ENCODE measurements at places on chromosomes 1 and 21. TPM values are rescaled to one million over a fixed set of nuclear protein-coding genes. Genes with fewer than 3 reads are reported as not detected.

The MTHFR gene
- 24.6 TPM for total RNA-seq

- no peak for DNase-seq
These were observed 5.2 kb downstream of the PTAFR start for GRCh38 chr1:28171246-28171645.

- no peak for DNase-seq
These were observed 27.5 kb upstream of the PLPPR4 start for GRCh38 chr1:99236756-99237155.

GRCh38 chr1:7491109-7491817 is 279.8 kb upstream of the VAMP3 start:
- no peak for DNase-seq

- no peak for DNase-seq
These were observed 80.8 kb upstream of the RAB4A start for GRCh38 chr1:229190057-229190575.

The CASZ1 gene
- total RNA-seq, result 39.1 TPM

DNA sequence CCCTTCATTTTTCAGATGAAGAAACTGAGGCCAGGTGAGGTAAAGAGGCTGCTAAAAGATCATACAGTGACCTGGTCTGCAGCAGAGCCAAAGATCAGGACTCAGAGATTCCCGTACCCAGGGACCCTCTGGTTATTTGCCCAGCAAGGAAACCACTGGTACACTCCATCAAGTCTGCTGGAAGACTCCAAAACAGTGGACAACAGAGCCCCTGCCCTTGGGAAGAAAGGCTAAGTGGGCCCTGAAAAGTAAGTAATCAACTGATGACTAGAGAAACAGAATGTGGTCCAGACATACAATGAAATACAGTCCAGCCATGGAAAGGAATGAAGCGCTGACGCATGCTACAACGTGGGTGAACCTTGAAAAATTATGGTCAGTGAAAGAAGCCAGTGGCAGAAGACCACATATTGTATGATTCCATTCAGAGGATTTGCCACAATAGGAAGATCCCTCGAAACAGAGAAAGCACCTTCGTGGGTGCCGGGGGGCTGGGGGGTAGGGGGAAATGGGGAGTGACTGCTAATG is 106.4 kb downstream of the ETS2 start:
- DNase-seq, result no peak

DNA sequence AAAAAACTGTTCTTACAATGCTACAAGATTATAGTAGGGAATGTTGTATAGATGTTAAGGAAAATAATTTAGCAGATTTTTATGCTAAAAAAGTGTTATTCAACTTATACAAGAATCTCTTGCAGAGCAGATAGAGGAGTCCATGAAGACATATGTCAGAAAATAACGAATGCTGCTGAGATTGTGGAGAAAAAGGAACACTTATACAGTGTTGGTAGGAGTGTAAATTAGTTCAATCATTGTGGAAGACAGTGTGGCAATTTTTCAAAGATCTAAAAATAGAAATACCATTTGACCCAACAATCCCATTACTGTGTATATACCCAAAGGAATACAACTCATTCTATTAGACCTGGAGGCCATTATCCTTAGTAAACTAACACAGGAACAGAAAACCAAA is 286.2 kb upstream of the OLFM3 start:
- DNase-seq, result no peak

- no peak for DNase-seq
These were observed 263.1 kb downstream of the GRIK3 start for GRCh38 chr1:36771240-36771639.

- DNase-seq, result no peak
These were observed 48.9 kb downstream of the AHDC1 start for GRCh38 chr1:27554759-27555699.

GRCh38 chr1:248823517-248824001 is 2.2 kb downstream of the SH3BP5L start:
- no peak for DNase-seq

- no peak for DNase-seq
These were observed 243.0 kb downstream of the PDE4B start for GRCh38 chr1:66035616-66036245.

The GIPC2 gene
- 3.6 TPM for total RNA-seq

DNA sequence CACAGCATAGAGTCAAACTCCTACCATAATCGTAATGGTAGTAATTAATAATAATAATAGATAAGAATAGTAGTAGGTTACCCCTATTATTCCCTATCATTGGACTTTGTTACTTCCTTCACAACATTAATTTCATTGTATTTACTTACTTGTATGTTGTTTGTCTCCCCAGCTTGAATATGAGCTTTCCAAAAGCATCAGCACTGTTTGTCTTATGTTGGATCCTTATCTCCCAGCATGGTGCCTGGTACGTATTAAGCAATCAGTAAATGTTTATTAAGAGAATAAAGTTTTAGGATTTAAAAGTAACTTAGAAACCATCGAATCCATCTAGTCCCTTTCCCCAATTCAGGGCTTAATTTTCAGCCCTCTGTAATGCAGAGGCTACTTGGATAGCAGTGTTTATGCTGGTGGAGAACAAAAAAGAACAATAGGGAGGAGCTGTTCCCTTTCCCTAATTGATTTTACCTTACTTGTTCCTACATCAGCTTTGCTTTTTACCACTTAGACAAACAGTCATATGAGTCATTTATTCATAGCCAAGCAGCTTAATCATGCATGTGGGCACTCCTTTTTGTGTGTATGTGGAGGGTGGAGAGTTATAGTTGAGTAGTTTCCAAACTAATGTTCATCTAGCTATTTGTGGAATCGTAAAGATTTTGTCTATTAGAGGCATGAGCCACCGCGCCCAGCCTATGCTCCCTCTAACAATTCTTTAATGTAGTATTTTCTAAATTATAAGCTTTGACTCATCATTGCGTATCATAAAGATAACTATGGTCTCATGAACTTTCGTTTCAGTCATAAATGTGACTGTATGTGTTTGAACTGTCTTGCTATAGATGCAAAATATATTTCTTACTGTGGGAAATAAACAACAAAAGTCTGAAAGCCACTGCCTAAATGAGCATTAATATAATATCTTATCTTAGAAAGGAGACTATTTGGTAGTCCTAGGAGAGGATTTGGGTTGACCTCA is 20.9 kb upstream of the DR1 start:
- no peak for DNase-seq

GRCh38 chr21:29018540-29018939 is 609 bp downstream of the RWDD2B start:
- DNase-seq, result no peak

- no peak for DNase-seq
These were observed 39.8 kb downstream of the FAM78B start for GRCh38 chr1:166127003-166127402.

GRCh38 chr21:16777041-16777720 is 735.7 kb upstream of the CXADR start:
- DNase-seq, result no peak

GRCh38 chr1:77631751-77632150 is 50.7 kb downstream of the ZZZ3 start:
- DNase-seq, result no peak

The LRIF1 gene
- total RNA-seq, result 9.8 TPM

DNA sequence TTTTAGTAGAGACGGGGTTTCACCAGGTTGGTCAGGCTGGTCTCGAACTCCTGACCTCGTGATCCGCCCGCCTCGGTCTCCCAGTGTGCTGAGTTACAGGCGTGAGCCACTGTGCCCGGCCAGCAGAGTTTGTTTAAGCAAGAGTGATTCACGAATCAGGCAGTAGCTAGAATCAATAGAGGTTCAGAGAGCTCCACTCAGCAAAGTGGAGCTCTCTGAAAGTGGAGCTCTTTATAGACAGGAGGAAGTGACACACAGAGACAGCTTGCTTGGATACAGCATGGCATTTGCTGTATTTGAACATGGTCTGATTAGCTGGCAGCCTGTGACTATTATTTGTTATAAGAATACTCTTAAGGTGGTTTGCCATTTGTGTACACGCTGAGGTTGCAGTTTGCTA is 27.1 kb upstream of the CD34 start:
- no peak for DNase-seq

DNA sequence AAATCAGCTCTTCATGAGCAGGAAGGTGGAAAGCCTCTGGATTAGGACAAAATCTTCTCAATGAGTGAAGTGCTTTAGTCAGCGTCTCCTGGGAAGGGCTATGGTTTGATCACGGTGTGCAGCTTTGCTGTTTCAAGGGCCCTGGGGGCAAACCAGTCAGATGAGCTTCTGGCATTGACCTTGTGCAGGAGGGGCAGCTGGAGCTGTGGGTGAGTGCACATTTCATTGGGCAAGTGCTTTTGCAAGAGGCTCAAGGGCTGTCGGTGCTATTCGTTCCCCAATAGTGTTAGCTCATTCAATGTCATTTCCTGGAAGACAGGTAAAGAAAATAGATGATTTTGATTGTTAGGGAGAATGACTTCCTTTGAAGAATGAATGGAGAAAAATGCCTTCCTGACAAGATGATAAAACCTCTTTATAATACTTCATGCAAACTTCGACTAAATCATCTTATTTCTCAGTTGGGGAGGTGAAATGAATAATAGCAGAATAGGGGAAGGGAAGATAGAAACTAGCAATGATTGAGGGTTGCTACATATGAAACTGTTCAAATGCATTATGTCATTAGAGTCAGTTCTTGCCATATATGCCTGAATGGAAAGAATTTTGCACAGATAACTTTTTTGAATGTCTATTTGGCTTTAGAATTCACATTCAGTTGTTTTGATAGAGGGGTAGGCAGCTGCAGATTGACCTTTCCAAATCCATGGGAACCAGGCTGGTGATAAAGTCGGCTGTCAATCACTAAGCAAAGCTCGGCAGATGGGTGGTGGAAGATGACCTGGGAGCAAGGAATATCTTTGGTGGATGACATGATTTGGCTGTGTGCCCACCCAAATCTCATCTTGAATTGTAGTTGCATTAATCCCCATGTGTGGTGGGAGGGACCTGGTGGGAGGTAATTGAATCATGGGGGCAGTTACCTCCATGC is 12.9 kb upstream of the DISC1 start:
- DNase-seq, result no peak

The YOD1 gene
- total RNA-seq, result 6.9 TPM

GRCh38 chr1:109091839-109092193 is 1.3 kb downstream of the TMEM167B start:
- no peak for DNase-seq

GRCh38 chr1:47898133-47898845 is 98.9 kb downstream of the TRABD2B start:
- DNase-seq, result no peak

- DNase-seq, result no peak
These were observed 67.5 kb upstream of the DUSP10 start for GRCh38 chr1:221809091-221810029.

DNA sequence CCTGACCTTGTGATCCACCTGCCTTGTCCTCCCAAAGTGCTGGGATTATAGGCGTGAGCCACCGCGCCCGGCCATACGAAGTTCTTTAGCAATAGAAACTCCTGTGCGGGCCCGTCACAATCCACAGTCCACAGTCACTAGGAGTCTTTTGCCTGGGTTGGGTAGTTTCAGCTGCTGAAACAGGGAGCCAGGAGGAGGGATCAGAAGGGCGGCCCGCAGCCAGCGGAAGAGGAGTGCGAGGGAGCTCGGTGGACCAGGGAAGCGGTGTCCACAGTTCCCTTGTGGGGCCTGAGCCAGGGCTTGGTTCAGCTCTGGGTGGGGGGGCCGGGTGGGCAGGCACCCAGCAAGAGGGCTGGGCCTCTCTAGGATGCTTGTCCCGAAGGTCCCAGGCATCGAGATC is 17.9 kb upstream of the HSPG2 start:
- DNase-seq, result no peak

- no peak for DNase-seq
These were observed 40.6 kb downstream of the CAMSAP2 start for GRCh38 chr1:200779326-200779725.

The ICOSLG gene
- 2.6 TPM for total RNA-seq

DNA sequence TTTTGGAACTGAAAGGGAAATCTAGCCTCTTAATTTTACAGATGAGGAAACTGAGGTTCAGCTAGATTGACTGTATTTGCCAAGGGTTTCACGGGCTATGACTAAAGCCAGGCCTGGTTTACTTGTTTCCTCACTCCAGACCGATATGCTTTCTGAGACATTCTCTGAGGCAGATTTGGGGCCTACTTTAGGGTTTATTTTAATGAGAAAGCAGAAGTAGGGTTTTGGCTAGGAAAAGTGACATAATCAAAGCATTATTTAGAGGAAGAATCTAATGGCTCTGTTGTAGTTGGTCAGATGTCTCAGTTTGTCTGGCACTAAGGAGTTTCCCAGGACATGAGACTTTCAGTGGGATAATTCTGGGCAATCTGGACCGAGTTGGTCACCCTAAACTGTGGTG is 1.5 kb upstream of the RPTN start:
- no peak for DNase-seq

DNA sequence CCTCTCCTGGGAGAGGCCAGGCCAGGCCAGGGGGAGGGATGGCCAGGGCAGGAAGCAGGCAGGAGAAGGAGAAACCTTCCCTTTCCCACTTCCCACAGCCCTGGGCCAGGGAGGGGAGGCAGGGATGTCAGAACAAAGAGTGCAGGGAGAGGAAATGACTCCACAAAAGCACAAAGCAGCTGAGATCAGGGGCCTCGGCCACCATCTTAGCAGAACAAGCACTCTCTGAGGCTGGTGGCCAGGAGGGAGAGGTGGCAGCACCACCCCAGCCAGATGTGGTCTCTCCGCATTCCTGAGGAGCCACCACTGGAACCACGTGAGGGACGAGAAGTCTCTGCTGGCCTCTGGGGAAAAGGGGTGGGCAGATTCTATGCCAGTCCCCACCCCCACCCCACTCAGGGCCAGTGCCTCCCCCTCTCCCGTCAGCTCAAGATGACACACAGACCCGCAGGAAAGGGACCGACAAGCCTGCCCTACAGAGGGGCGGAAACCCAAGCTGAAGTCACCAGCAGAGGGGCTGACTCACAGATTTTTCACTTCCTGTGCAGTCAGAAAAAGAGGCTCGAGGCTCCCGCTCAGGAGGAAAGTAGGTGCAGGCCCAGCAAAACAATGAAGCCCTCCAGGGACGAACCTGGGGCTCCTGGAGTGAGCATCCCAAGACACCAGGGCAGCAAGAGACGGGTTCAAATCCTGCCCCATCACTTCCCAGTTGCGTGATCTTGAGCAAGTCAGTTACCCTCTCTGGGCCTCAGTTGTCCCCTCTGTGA is 24.1 kb upstream of the ALDH4A1 start:
- DNase-seq, result peak; percentile 63

GRCh38 chr1:109639841-109640184 is 16.1 kb upstream of the GSTM4 start:
- DNase-seq, result no peak

DNA sequence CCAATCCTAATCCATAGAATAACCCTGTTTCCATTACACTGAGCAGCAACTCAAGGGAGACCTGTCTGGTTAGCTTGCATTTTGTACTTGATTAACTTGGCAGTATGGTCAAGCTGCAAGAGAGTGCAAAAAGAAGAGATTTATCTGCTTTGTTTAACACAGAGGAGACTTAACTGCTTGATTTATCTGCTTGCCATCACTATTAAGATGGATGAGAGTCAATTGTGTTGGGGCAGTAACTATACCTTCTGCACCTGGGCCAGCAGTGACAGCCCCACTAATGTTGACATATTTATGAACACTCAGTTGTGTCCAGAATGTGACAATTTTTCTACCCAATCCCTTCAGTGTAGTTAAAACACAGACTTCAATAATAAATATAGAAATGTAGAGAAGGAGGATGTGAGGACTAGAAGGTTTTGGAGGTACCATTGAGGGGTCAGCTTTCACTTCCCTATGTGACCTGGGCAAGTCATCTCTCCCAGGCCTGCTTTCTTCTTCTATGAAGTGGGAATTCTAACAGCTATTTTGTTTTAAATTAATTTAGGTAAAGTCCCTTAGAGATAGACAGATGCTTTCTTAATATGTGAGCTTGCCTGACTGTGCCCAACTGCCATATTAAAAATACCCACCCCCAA is 159.1 kb upstream of the KCNK2 start:
- DNase-seq, result no peak
